ENCODE measurements at places on chromosomes 12 and 14.

- peaks cover 13% of the 10 kb centered on the region for H3K36me3 ChIP-seq
- DNase-seq: no peak
- no peak overlapping the region for H3K27ac ChIP-seq
- H3K4me3 ChIP-seq: no peak overlapping the region
- no peaks in the 10 kb centered on the region for H3K27me3 ChIP-seq
These were observed 117.3 kb downstream of the LGMN start for GRCh38 chr14:92631098-92631497.

- peaks cover 3% of the 10 kb centered on the region for H3K4me1 ChIP-seq
- H3K27me3 ChIP-seq: peaks cover 61% of the 10 kb centered on the region
- H3K4me3 ChIP-seq: no peak overlapping the region
These were observed 116.6 kb upstream of the BCL2L14 start for GRCh38 chr12:11954181-11954580.

DNA sequence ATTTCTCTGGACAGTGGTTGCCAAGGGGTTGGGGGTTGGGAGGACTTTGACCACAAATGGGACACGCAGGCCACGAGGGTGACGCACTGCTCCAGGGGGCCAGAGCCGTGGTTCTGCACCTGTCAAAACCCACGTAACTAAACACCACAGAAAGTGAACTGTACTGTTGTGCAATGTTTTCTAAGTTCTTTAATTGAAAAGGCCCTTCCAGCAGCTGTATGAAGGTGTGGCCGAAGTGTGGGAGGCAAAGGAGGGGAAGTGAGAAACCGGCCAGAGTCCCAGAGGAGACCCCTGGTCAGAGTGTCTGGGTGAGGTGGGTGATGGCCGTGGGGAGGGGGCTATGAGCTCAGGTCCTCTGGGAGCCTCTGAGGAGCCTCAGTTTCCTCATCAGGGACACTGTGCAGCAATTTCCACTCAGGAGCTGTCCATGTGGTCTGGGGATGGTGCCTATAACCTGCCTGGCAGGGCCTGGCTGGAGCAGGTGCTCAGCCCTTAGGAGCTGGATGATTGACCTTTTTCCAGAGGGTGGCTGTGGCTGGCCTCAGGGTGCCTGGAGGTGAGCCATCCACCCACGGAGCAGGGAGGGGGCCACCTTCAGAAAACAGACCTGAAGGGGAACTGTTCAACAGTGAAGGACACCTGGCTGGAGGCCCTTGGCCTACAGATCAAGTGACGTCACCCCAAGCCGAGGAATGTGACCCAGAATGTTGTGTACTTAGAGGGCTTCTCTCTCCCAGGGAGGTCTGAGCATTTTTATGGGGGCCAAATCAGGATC lies 9.8 kb upstream of the BDKRB2 start:
- no peak for DNase-seq
- no peak overlapping the region for H3K4me3 ChIP-seq
- H3K27me3 ChIP-seq: no peaks in the 10 kb centered on the region
- no peak overlapping the region for H3K27ac ChIP-seq

GRCh38 chr14:103072595-103073366 lies 11.2 kb upstream of the LBHD2 start:
- H3K4me1 ChIP-seq: peaks cover 67% of the 10 kb centered on the region
- no peaks in the 10 kb centered on the region for H3K27me3 ChIP-seq
- no peak overlapping the region for H3K27ac ChIP-seq
- H3K4me3 ChIP-seq: no peak overlapping the region
- DNase-seq: no peak

- no peaks in the 10 kb centered on the region for H3K36me3 ChIP-seq
- H3K27me3 ChIP-seq: no peaks in the 10 kb centered on the region
- H3K4me1 ChIP-seq: no peaks in the 10 kb centered on the region
These were observed 15.8 kb downstream of the FAM222A start for GRCh38 chr12:109729371-109729781.

GRCh38 chr14:76314521-76315034 lies 61.4 kb upstream of the ESRRB start:
- H3K27me3 ChIP-seq: no peaks in the 10 kb centered on the region
- no peaks in the 10 kb centered on the region for H3K4me1 ChIP-seq
- no peak for DNase-seq

- H3K4me3 ChIP-seq: no peak overlapping the region
- no peaks in the 10 kb centered on the region for H3K27me3 ChIP-seq
- H3K27ac ChIP-seq: peak overlapping the region; percentile 18
- no peaks in the 10 kb centered on the region for H3K36me3 ChIP-seq
- peaks cover 67% of the 10 kb centered on the region for H3K4me1 ChIP-seq
- no peak for DNase-seq
These were observed 41.9 kb downstream of the PSMA6 start for GRCh38 chr14:35333797-35334743.

GRCh38 chr12:106025129-106025528 lies 113.6 kb downstream of the NUAK1 start:
- no peaks in the 10 kb centered on the region for H3K4me1 ChIP-seq
- no peak overlapping the region for H3K4me3 ChIP-seq
- no peak overlapping the region for H3K27ac ChIP-seq
- DNase-seq: no peak

- no peaks in the 10 kb centered on the region for H3K27me3 ChIP-seq
- no peak for DNase-seq
- no peak overlapping the region for H3K27ac ChIP-seq
- peaks cover 47% of the 10 kb centered on the region for H3K4me1 ChIP-seq
- 0 out of 2 replicates have a peak, but pooled peaks cover 3% of the 10 kb centered on the region for H3K36me3 ChIP-seq
These were observed 21.6 kb downstream of the NCOR2 start for GRCh38 chr12:124545508-124546418.

- H3K4me1 ChIP-seq: no peaks in the 10 kb centered on the region
- H3K27ac ChIP-seq: no peak overlapping the region
- no peak for DNase-seq
- H3K4me3 ChIP-seq: no peak overlapping the region
- no peaks in the 10 kb centered on the region for H3K27me3 ChIP-seq
These were observed 602.9 kb downstream of the DIO2 start for GRCh38 chr14:79608446-79608845.

DNA sequence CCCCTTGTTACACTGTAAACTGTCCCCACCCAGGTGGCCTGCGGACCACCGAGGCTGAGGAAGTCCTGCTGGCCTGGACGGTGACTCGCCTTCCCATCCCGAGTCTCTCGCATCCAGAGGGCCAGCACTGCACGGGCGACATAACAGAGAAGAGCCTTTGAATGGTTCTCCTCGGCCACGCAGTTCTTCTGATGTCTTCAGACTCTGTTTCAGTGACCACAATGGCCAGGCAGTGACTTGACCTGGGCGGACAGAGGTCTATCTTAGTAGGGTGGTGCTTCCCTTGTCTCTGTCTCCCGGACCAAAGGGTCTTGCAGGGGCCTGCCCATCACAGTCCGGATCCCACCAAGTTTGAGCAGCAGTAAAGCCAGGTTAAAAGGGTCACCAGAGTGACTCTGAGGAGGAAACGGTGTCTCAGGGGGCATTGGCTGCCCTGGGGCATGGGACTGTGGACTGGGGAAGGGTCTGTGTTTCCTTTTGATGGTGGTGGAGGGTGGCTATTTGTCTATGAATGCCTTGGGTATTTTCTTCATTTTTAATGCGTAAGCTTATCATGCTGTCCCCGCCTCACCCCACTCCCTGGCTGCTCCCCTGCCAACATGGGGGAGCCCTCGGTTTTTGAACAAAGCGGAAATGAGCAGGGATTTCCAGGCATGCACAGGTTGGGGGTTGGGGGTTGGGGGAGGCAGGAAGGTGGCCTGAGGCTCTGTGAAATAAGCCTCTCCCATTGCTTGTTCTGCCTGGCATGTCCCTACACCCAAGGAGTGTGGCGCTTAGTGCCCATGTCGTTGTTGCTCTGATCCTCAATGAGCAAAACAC lies 10.3 kb downstream of the KRT85 start:
- no peaks in the 10 kb centered on the region for H3K4me1 ChIP-seq
- no peak for DNase-seq
- no peak overlapping the region for H3K27ac ChIP-seq

DNA sequence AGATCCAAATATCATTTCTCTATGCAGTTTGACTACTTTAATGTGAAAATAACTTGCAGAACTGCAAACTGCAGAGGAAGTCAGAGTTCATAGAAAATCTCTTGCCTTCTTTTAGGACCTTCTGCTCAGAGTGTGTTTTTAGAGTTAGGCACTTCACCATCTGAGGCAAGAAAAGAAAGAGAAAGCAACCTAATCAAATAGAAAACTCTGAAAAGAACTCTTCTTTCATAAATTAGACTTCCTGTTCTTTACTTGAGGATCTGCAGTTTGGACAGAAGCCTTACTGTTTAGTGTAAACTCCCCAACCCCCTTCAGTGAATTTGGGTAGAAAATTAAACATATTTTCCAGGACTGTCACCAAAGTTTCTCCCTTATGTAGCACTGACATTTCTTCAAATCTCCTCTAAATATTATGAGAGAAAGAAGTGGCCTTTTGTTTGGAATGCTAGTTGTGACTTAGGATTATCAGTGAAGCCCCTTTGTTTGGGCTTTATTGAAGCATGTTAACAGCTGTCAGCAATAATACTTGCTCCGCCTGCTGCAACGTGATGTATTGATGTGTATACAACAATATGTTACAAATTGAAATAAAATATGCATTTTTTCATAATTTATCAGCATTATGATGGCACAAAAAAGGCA lies 99.5 kb downstream of the PDZRN4 start:
- no peaks in the 10 kb centered on the region for H3K27me3 ChIP-seq
- no peaks in the 10 kb centered on the region for H3K36me3 ChIP-seq
- no peak overlapping the region for H3K27ac ChIP-seq
- no peak overlapping the region for H3K4me3 ChIP-seq
- H3K4me1 ChIP-seq: peaks cover 10% of the 10 kb centered on the region
- no peak for DNase-seq

GRCh38 chr12:76441016-76441415 lies 92.8 kb upstream of the BBS10 start:
- no peak overlapping the region for H3K4me3 ChIP-seq
- no peaks in the 10 kb centered on the region for H3K36me3 ChIP-seq
- H3K27me3 ChIP-seq: no peaks in the 10 kb centered on the region
- no peak overlapping the region for H3K27ac ChIP-seq

- no peak overlapping the region for H3K4me3 ChIP-seq
- H3K27ac ChIP-seq: no peak overlapping the region
- no peak for DNase-seq
- peaks cover 33% of the 10 kb centered on the region for H3K27me3 ChIP-seq
- H3K36me3 ChIP-seq: no peaks in the 10 kb centered on the region
- H3K4me1 ChIP-seq: no peaks in the 10 kb centered on the region
These were observed 15.1 kb downstream of the CCDC177 start for GRCh38 chr14:69559581-69560011.

GRCh38 chr12:82746668-82747067 lies 60.0 kb downstream of the TMTC2 start:
- peaks cover 6% of the 10 kb centered on the region for H3K4me1 ChIP-seq
- no peak overlapping the region for H3K27ac ChIP-seq
- H3K36me3 ChIP-seq: no peaks in the 10 kb centered on the region
- H3K27me3 ChIP-seq: no peaks in the 10 kb centered on the region
- no peak overlapping the region for H3K4me3 ChIP-seq

DNA sequence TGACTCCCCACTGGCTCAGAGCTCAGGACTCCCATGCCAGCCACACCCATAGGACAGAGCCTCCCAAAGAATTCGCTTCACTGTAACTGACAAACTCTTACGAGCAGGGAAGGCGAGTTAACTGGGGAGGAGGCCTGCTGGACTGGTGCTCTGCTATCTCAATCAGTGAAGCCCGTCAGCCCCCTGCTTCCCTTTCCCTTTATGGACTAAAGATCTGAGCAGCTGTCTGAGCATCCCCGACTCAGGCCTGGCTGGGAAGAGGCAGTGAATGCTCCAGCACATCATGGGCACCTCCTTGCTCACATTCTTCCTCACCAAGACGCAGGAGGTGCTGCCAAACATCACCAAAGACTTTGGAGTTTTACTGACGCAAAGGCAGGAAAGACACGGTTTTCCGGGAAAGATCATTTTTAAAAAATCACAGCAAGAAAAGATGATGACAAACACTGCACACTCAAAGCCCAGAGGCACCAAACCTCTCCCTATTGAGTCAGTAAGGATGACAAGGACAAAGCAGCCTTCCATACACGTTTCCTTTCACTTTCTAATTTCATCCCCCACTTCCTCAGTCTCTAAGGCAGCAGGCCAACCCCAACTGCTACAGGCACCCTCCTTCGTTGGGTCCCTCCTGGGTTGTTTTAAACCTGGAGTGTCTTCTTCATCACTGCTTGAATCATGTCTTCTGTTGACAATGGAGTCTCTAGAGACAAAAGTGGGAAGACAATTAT lies 45.0 kb upstream of the P2RX7 start:
- H3K27ac ChIP-seq: no peak overlapping the region
- H3K36me3 ChIP-seq: no peaks in the 10 kb centered on the region
- H3K4me3 ChIP-seq: no peak overlapping the region
- H3K4me1 ChIP-seq: no peaks in the 10 kb centered on the region
- no peak for DNase-seq

GRCh38 chr12:121050725-121051124 lies 11.7 kb upstream of the OASL start:
- H3K27me3 ChIP-seq: no peaks in the 10 kb centered on the region
- H3K4me1 ChIP-seq: no peaks in the 10 kb centered on the region
- DNase-seq: no peak
- no peak overlapping the region for H3K27ac ChIP-seq
- no peaks in the 10 kb centered on the region for H3K36me3 ChIP-seq

- no peaks in the 10 kb centered on the region for H3K36me3 ChIP-seq
- H3K4me1 ChIP-seq: no peaks in the 10 kb centered on the region
- no peak overlapping the region for H3K27ac ChIP-seq
- no peaks in the 10 kb centered on the region for H3K27me3 ChIP-seq
- H3K4me3 ChIP-seq: no peak overlapping the region
These were observed 430.9 kb downstream of the ATP23 start for GRCh38 chr12:58372298-58372697.

- peak within 1 kb of the TSS; percentile 77 for H3K4me3 ChIP-seq
- no peaks in the 10 kb centered on the region for H3K27me3 ChIP-seq
- H3K4me1 ChIP-seq: peaks cover 9% of the 10 kb centered on the region
- peak; percentile 84 for DNase-seq
These were observed at the start of gene PPM1A for GRCh38 chr14:60248697-60249318. TSS of gene PPM1A (plus strand) at chr14:60249221. CDS start at chr14:60282704, 33,483 bp downstream.

- H3K4me3 ChIP-seq: no peak overlapping the region
- no peak for DNase-seq
- H3K27ac ChIP-seq: no peak overlapping the region
These were observed 99.1 kb downstream of the TBC1D30 start for GRCh38 chr12:64923536-64923935.

GRCh38 chr12:68609998-68610369 lies 715 bp upstream of the RAP1B start:
- H3K4me3 ChIP-seq: peak overlapping the region; percentile 59
- peaks cover 8% of the 10 kb centered on the region for H3K4me1 ChIP-seq
- H3K27me3 ChIP-seq: no peaks in the 10 kb centered on the region
- H3K27ac ChIP-seq: peak overlapping the region; percentile 78
- H3K36me3 ChIP-seq: no peaks in the 10 kb centered on the region

Measured in HCT116 (cell line).